ENCODE measurements at places on chromosomes 1 and 21.
A peak's percentile ranks its signal among the peaks of the same experiment; 100 is the strongest.

GRCh38 chr1:100927276-100927675 lies 31.4 kb downstream of the SLC30A7 start:
- no peak for DNase-seq

- DNase-seq, result no peak
These were observed 2.5 kb downstream of the ILDR2 start for GRCh38 chr1:166972826-166973225.

GRCh38 chr1:1162597-1163537 lies 10.8 kb upstream of the TTLL10 start:
- no peak for DNase-seq

- no peak for DNase-seq
These were observed 18.8 kb downstream of the KNCN start for GRCh38 chr1:46532498-46533178.

GRCh38 chr1:93701629-93702028 lies 20.0 kb upstream of the BCAR3 start:
- peak; percentile 89 for DNase-seq
